Colonic mucosa (tissue), 4 donors: ENCODE measurements at places on chromosomes 1 and 21. TPM values are rescaled to one million over a fixed set of nuclear protein-coding genes. Genes with fewer than 3 reads are reported as not detected.

GRCh38 chr1:187433598-187433997 lies 604.8 kb downstream of the PLA2G4A start:
- no peak for DNase-seq

DNA sequence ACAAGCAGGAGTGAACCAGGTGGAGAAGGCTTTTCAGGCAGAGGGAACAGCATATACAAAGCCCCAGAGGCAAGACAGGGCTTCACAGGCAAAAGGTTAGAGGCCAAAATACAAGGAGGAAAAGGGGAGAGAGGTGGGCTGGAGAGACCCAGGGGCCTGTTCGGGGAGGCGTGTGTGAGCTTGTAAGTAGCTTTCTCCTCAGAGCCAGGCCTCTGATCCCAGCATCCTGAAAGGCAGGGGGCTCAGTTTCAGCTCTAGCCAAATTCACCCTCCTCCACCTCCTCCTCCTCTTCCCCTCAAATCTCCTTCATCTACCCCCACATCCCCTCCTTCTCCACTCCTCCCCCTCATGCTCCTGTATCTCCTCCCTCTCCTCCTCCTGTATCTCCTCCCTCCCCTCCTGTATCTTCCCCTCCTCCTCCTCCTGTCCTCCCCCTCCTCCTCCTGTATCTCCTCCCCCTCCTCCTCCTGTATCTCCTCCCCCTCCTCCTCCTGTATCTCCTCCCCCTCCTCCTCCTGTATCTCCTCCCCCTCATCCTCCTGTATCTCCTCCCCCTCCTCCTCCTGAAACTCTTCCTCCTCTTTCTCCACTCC lies 148.6 kb downstream of the ST6GALNAC5 start:
- no peak for DNase-seq

GRCh38 chr1:96524100-96524499 lies 197.5 kb upstream of the PTBP2 start:
- no peak for DNase-seq

DNA sequence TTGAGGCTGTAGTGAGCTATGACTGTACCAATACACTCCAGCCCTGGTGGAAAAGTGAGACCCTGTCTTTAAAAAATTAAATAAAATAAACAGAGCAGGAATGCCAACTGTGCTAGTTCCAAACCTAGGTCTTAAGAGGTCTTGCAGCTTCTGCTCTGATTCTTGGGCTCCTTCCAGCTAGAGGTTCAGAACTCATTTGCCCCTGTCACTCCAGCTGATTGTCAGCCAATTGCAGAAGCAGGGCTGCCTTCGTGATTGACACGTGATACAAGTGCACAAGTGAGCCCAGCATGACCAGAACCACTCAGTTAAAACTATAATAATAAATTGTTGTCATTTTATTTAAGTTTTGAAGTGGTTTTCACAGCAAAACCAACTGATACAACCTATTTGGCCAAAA lies 298.4 kb downstream of the USP25 start:
- no peak for DNase-seq

GRCh38 chr1:150963321-150964163 lies 11.1 kb downstream of the CERS2 start:
- DNase-seq = no peak

DNA sequence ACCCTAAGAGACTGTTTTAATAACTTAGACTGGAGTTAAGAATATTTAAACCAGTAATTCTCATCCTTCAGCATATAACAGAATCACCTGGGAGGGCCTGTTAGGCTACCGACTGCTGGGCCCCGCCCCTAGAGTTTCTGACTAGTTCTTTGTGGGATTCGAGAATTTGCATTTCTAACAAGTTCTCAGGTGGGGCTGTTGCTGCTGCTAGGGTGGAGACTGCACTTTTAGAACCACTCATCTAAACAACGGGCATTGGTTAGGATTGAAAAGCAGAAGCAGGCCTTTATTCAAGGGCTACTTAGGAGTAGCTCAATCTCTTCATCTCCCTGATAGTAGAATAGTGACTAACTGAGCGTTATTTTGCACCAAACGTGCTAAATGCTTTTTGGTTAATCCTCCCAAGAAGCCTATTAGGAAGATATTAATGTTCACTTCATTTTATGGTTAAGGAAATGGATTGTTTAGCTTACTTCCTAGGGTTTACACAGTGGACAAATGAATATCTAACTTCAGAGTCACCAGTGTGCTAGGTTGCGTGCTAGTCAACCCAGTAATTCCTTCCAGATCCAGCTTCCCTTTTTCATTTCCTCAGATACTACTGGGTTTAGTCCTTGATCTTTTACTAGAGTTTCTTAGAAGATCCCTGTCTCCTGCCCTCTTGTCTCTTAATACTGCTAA lies 31.1 kb upstream of the UAP1 start:
- DNase-seq = no peak

Gene CELA2A
- total RNA-seq = 3.6 TPM

Gene KMO
- 0.80 TPM for total RNA-seq
